ENCODE measurements at places on chromosomes 3 and 15.
A peak's percentile ranks its signal among the peaks of the same experiment; 100 is the strongest.

GRCh38 chr15:70348581-70349344, 251.0 kb upstream of the TLE3 start:
- H3K4me3 ChIP-seq: no peak overlapping the region
- no peak for DNase-seq
- H3K36me3 ChIP-seq: no peaks in the 10 kb centered on the region
- H3K27ac ChIP-seq: no peak overlapping the region
- peaks cover 2% of the 10 kb centered on the region for H3K4me1 ChIP-seq
- H3K27me3 ChIP-seq: no peaks in the 10 kb centered on the region

GRCh38 chr3:39434574-39434973, 28.1 kb downstream of the RPSA start:
- no peaks in the 10 kb centered on the region for H3K36me3 ChIP-seq
- no peak overlapping the region for H3K4me3 ChIP-seq
- no peaks in the 10 kb centered on the region for H3K27me3 ChIP-seq

GRCh38 chr15:75050283-75050682, 26.9 kb downstream of the PPCDC start:
- DNase-seq: no peak
- H3K27ac ChIP-seq: no peak overlapping the region
- H3K36me3 ChIP-seq: no peaks in the 10 kb centered on the region
- H3K27me3 ChIP-seq: no peaks in the 10 kb centered on the region

DNA sequence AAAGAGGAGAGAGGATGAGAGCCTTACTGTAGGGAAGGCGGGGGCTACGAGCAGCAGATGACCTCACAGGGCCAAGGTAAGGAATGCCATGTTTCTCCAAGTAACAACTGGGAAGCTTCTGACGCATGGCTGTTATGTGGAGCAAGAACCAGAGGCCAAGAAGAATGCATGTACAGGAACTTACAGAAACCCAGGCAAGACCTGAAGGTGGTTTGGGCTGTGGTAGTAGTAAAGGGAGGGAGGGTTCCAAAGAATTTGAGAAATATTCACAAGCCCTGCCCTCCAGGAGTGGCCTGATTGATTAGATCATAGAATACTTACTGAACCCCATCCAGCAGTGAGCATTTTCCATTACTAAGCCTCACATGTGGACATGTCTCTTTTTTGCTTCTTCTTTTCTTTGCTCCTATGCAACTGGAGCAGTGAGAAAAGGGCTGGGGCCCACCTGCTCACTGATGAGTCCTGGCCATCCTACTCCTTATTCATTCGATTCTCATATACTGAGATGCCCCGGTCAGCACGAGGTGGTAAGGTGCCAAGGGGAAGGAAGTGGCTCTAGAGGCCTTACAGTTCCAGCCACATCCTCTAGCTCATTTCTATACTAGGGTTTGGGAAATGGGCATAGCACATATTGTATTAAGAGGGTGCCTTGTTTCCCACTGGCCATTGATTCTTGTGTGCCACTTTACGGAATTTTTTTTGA, 8.3 kb upstream of the SLC12A8 start:
- no peak overlapping the region for H3K27ac ChIP-seq
- no peaks in the 10 kb centered on the region for H3K4me1 ChIP-seq
- no peaks in the 10 kb centered on the region for H3K27me3 ChIP-seq
- no peak for DNase-seq
- no peaks in the 10 kb centered on the region for H3K36me3 ChIP-seq

DNA sequence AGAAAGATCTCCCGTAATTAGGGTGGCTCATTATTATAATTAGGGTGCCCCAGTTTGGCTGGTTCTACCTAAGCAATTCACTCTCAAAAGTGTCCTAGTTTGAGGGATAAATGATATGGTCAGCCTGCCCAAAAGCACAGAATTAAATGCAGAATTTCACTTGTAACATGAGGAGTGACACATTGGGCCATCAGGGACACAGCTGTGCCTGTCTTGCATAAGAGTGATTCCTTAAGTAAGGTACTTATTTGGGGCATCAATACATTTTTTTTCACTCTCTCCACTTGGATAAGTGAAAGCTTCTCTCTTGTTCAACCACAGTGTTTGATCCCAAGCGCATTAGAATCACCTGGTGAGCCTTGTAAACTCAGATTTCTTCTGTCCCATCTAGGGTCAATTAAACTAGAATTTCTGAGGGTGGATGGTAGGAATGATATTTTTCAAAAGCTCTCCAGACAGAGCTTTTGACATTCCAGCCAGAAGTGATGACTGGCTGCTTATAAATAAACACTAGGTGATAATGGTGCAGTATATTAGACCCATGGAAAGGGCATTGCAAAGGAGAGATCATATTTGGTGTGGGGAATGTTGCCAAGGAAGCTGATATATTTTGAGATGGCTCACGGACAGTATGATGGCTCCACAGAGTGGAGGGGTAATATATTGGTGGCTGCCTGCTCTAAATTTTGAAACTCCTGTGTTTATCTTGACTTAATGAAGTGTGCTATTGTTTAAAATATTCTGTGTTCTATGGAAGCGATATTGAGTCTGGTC, 458.1 kb upstream of the RASGRP1 start:
- no peak overlapping the region for H3K4me3 ChIP-seq
- no peak for DNase-seq
- no peaks in the 10 kb centered on the region for H3K36me3 ChIP-seq
- H3K27ac ChIP-seq: no peak overlapping the region
- no peaks in the 10 kb centered on the region for H3K27me3 ChIP-seq

- no peak for DNase-seq
- no peak overlapping the region for H3K27ac ChIP-seq
- H3K4me3 ChIP-seq: no peak overlapping the region
- no peaks in the 10 kb centered on the region for H3K4me1 ChIP-seq
Measured at GRCh38 chr3:128546646-128547045, 53.6 kb upstream of the GATA2 start.

DNA sequence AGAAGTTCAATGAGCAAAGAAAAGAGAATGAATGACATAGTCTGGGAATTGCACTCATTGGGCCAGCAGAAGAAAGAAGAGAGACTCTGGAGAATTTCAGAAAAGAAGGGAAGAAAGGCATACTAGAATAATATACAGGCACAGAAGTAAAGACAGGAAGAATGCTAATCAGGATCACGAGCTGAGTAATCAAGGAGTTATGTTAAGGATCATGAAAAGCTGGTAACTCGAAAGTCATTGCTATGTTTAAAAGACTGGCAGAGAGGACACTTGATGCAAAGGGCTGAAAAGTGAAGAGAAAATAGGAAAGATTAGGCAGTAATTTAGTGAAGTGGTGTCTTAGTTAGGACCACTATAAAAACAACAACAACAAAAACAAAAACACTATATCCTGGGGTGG, 284.1 kb downstream of the ZBBX start:
- no peaks in the 10 kb centered on the region for H3K27me3 ChIP-seq
- no peaks in the 10 kb centered on the region for H3K4me1 ChIP-seq
- no peaks in the 10 kb centered on the region for H3K36me3 ChIP-seq
- no peak for DNase-seq

DNA sequence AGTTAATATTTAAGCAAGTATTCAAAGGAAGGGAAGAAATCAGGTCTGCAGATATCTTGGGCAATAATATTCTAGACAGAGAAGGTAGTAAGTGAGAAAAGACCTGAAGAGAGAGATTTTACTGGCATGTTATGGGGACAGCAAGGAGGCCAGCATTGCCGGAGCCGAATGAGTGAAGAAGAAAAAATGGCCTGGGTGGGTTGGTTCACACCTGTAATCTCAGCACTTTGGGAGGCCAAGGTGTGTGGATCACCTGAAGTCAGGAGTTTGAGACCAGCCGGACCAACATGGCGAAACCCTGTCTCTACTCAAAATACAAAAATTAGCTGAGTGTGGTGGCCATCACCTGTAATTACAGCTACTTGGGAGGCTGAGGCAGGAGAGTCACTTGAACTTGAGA, 164.7 kb downstream of the VGLL3 start:
- no peaks in the 10 kb centered on the region for H3K36me3 ChIP-seq
- H3K4me3 ChIP-seq: no peak overlapping the region
- H3K4me1 ChIP-seq: no peaks in the 10 kb centered on the region
- no peak for DNase-seq

- no peaks in the 10 kb centered on the region for H3K36me3 ChIP-seq
- DNase-seq: no peak
- H3K4me1 ChIP-seq: no peaks in the 10 kb centered on the region
- no peak overlapping the region for H3K27ac ChIP-seq
- no peak overlapping the region for H3K4me3 ChIP-seq
- no peaks in the 10 kb centered on the region for H3K27me3 ChIP-seq
Measured at GRCh38 chr3:5341610-5342009, 154.1 kb downstream of the EDEM1 start.

- H3K4me3 ChIP-seq: no peak overlapping the region
- H3K36me3 ChIP-seq: no peaks in the 10 kb centered on the region
- H3K4me1 ChIP-seq: no peaks in the 10 kb centered on the region
- H3K27me3 ChIP-seq: no peaks in the 10 kb centered on the region
- no peak for DNase-seq
Measured at GRCh38 chr3:43640681-43641080, 18.9 kb upstream of the ANO10 start.

DNA sequence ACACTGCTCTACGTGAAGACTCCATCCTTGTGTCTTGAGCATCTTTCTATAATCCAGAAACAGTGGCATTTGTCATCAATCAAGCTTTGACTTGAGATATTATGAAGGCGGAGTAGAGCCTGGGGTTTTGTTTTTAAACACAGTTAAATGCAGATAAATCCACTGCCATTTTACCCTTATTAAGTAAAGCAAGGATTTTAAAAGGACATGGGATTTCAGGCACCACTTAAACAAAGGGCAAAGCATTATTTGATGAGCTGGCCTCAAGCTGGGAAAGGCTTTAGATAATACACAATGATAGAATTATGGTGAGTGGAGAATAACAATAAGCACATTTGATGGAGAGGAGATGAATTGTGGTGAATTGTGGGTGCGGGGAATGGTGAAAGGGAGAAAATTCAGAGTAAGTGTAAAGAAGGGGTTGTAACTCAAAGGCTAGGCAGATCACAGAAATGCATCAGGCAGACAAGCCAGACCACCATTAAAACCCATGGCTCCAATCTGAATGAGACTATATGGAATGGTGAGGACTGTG, 54.9 kb upstream of the GLCE start:
- H3K36me3 ChIP-seq: no peaks in the 10 kb centered on the region
- H3K27me3 ChIP-seq: no peaks in the 10 kb centered on the region
- DNase-seq: no peak
- H3K27ac ChIP-seq: no peak overlapping the region

DNA sequence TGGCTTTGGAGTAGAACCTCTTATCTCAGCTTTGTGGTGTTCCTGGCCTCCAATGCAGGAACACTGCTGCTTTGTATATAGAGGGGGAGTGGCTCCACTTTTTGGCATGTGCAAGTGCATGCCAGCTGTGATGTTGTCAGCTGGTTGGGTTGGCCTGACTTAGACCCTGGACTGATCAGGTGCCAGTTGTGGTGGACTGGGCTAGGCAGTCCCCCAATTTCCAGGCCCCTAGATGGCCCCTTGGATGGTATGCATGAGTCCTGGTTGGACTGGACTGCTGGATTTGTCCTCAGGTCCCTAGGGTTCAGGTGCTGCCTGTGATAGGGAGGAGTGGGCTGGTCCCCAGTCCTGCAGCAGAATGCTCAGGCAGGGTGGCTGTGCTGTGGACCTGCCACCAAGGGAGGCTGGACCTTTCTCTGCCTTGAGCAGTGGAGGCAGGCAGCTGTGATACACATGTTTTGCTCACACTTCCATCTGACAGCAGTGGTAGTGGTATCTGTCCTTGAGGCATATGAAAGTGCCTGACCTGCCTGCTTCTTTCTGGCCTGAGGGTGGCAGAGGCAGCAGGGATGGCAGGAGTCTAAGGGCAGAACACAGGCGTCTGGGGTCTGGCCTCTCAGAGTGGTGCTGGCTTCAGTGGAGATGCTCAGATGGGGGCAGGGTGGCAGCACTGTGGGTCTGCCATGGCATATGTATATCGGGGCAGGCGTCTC, 74.8 kb downstream of the STXBP5L start:
- H3K27me3 ChIP-seq: no peaks in the 10 kb centered on the region
- H3K4me1 ChIP-seq: no peaks in the 10 kb centered on the region
- H3K36me3 ChIP-seq: no peaks in the 10 kb centered on the region
- H3K4me3 ChIP-seq: no peak overlapping the region
- H3K27ac ChIP-seq: no peak overlapping the region

DNA sequence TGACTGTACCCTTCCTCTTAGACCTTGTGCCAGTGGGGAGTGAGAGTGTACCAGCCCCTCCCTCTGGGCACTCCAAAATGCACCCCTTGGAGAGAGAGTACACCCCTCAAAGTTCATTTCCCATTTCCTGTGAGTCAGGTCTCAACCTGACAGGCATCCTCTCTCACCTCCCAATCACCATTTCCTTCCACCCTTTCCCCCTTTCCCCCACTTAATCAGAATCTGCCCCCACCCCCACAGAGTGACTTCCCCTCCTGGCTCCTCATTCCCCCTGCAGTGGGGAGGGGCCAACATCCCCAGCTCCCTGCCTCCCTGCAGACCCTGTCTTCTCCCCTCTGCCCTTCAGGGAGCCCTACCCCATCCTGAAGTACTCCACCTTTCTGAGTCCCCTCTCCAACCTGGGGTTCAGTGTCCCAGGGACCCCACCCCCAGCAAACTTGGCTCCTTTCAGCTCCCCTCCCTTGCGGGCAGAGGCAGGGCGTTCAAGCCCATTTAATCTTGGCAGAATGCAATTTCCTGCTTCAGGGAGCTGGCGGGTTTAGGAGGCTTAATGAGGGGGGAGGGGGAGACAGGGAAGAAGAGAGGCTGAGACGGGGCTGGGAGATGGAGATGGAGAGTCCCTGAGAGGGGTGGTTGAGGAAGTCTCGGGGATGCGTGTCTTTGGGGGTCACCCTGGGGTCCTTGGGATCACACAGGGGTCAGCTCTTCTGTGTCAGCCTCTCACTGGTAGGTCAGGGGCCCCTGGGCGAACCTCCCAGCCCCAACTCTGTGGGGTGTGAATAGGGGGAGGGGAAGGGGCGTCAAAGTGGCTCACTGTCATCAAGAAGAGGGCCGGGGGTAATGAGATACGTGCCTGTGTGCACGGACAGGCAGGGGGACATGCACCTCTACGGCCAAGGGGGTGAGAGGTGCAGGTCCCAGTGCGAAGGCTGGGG, 16.6 kb upstream of the SEMA3F start:
- no peaks in the 10 kb centered on the region for H3K27me3 ChIP-seq
- no peak for DNase-seq
- no peak overlapping the region for H3K4me3 ChIP-seq
- no peaks in the 10 kb centered on the region for H3K4me1 ChIP-seq
- no peak overlapping the region for H3K27ac ChIP-seq

GRCh38 chr3:62238003-62238402, 135.3 kb downstream of the FEZF2 start:
- no peak overlapping the region for H3K27ac ChIP-seq
- H3K4me1 ChIP-seq: peaks cover 9% of the 10 kb centered on the region
- no peaks in the 10 kb centered on the region for H3K36me3 ChIP-seq
- no peak overlapping the region for H3K4me3 ChIP-seq
- DNase-seq: no peak
- no peaks in the 10 kb centered on the region for H3K27me3 ChIP-seq

GRCh38 chr15:94119298-94119811, 112.0 kb upstream of the MCTP2 start:
- no peak overlapping the region for H3K27ac ChIP-seq
- peak; percentile 15 for DNase-seq
- no peaks in the 10 kb centered on the region for H3K27me3 ChIP-seq
- peaks cover 16% of the 10 kb centered on the region for H3K4me1 ChIP-seq
- H3K36me3 ChIP-seq: no peaks in the 10 kb centered on the region
- no peak overlapping the region for H3K4me3 ChIP-seq

- H3K27ac ChIP-seq: peak overlapping the region; percentile 94
- peaks cover 52% of the 10 kb centered on the region for H3K27me3 ChIP-seq
- no peaks in the 10 kb centered on the region for H3K36me3 ChIP-seq
Measured at GRCh38 chr3:181695661-181696491, 15.8 kb upstream of the SOX2 start.

GRCh38 chr3:42159706-42160472, 68.7 kb downstream of the TRAK1 start:
- peak; percentile 13 for DNase-seq
- H3K27me3 ChIP-seq: no peaks in the 10 kb centered on the region
- H3K4me1 ChIP-seq: peaks cover 26% of the 10 kb centered on the region
- no peaks in the 10 kb centered on the region for H3K36me3 ChIP-seq
